ENCODE measurements at places on chromosomes 12 and 14.

DNA sequence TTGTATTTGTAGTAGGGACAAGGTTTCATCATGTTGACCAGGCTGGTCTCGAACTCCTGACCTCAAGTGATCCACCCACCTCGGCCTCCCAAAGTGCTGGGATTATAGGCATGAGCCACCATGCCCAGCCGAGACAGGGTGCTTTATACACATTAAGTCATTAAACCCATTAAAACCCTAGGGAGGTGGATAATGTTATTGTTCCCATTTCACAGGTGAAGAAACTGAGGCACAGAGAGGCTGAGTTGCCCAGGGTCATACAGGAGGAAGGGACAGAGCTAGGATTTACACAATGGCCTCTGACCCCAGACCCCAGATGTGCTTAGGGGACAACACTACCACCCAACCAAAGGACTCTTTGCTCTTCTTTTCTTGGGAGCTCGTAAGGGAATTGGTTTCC, 51.0 kb upstream of the RIN3 start:
- no peak for DNase-seq

- DNase-seq, result no peak
These were observed 462.5 kb upstream of the TBX3 start for GRCh38 chr12:115146453-115146852.

DNA sequence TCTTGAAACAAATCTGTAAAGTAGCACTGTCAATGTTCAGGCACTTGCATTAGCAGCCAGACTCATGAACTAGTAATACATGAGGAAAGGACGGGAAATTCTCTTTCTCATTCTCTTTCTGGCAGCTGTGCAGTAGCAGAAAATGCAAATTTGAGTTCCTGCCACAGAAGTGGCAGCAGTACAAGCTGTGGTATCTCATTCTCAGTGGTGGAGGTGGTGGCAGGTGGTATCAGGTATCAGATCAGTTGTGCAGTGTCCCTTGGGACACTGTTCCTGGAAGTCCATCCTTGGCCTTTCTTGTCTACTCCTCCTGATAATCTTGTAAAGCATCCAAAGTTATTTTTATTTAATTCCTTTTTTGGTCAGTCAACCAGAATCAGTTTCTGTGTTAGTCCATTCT, 103.0 kb downstream of the C12orf42 start:
- DNase-seq, result no peak

DNA sequence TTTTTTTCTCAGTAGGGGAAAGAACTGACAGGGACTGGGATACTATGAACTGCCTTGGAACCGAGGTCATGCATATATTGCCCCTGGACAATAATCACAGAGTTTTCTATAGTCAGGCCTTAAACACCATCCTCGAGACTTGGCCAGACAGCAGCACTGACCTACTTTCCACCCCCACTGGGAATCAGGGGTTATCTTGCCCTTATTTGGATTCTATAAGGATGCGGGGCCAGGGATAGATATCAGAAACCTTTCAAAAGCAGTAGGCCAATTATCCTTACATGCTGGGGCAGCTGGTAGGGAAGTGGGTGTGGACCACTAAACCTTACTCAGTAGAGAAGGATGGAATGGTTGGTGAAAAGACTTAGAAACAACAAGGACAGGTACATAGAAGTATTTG, 2.0 kb downstream of the ZNF219 start:
- DNase-seq, result no peak

DNA sequence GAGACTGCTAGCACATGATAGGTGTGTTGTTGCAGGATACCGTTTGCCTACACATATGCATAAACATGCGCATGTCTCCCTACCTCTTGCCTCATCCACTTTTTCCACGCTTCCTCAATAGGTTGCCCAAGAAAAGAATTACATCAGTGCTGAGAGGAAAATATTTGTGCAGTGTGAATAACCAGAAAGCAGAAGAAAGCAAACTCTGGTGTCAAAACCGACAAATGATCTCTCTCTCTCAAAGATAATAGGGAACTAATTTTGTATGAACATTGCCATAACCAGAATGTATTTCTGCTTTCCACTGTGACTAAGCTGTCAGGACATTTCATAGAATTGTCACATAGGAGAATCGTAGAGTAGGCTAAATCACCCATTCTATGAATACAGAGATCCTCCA, 1.3 kb downstream of the CLEC7A start:
- peak; percentile 41 for DNase-seq

DNA sequence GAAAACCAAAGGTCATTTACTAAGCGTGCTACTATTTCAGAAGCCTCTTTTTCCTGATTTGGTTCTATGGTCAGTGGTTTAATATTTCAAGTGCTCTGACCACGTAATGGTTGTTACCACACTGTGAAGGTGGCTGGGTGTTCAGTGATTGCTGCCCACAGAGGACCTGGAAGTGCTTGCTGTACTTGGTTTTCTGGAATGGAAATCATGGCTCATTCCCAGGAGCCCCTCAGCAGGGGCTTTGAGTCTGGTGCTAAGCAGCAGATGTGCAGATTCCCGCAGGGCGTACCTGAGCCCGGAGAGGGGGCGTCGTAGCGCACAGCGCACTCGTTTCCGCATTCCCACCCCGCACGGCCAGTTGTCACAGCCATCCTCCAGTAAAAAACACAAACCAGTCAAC, 50.5 kb downstream of the TRAF3 start:
- DNase-seq, result no peak

DNA sequence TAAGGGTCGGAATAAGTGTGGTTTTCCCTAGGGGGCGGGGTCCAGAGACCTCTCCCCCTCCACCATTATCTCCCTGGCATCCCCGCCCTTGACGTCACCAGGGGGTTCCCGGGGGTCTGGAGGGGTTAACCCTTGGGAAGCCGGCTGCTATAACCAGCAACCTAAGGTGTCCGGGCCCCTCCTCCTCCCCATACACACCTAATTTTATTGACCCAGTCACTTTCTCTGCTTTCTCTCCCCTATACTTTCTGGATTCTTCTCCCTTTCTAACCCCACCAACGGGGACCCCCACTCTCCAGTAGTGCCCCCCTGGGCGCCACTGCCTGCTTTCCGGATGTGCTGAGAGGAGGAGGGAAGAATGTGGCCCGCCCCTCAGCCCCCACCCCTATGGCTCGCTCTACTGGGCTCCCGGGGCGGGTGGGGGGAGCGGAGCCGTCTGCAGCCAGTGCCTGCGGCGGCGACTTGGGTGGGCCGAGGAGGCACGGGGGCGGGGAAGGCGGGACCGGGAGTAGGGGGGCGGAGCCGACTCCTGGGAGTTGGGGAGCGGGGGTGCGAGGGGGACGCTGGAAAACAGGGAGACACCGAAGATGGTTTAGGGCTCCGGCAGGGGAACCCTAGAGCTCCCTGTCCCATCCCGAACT, 1.8 kb downstream of the GLI1 start:
- DNase-seq, result peak; percentile 67

DNA sequence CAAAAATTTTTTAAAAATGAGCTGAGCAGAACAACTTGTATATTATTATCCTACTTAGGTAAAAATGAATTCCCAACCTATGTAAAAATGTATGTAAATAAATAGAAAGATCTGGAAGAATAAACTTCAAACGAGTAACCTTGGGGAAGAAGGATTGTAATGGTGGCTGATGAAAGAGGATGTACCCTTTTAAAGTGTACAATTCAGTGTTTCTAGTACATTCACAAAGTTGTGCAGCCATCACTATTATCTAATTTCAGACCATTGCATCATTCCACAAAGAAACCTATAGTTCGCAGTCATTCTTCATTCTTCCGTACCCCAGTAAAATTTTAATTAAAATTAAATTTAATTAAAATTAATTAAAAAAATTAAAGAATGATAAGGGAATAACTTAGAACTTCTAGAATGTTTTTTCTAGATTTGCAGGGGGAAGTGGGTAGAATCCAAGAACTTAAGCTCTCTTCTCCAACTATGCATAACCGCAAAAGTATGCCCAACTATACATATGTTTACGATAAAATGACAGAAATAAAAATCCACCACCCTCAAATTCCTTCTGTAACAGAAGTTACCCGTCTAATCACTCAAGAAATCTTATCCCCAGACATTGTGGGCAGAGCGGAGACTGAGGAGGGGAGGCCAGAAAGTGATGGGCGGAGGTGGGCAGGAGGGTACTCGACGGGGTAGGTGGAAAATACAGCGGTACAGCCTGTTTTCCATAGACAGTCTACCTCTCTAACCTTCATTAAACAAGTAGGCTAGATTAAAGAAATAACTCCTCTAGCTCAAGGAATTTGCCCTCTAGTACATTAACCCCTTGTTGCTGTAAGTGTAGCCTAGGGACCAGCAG, 921 bp downstream of the DEPDC4 start:
- no peak for DNase-seq

- DNase-seq, result no peak
These were observed 21.9 kb upstream of the MAGOHB start for GRCh38 chr12:10635306-10635705.

DNA sequence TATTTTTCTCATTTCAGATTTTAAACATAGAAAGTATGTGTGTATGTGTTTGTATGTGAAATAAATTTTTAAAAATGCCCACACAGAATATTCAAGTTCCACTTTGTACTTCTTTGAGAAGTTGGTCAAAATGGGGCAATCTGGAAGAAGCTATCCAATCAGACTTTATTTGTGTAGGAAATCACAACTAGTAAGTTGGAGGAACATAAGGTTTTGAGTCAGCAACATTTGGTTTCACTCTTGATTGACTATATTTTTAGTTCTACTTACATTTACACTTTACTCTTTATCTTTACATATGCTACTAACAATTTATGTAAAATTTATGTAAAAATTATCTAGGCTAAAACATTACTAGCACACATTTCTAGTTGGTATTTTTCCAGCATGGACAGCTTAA, 128.1 kb downstream of the ATXN7L3B start:
- no peak for DNase-seq

DNA sequence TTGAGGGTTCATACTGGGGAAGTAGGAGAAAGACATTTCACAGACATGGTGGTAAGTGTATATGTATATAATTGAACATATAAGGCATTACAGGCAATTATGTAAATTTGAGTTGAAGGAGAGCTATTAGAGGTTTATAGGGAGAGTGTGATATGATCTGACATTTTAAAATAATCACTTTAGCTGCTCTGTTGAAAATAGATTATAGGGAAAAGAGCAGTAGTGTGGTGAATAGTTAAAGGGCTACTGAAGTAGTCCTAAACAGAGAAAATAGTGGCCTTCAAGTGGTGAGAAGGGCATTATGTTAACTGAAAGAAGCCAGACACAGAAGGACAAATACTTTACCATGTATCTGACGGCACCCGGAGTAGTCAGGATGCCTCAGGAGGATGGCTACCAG, 234.2 kb downstream of the SLC41A2 start:
- DNase-seq, result no peak

DNA sequence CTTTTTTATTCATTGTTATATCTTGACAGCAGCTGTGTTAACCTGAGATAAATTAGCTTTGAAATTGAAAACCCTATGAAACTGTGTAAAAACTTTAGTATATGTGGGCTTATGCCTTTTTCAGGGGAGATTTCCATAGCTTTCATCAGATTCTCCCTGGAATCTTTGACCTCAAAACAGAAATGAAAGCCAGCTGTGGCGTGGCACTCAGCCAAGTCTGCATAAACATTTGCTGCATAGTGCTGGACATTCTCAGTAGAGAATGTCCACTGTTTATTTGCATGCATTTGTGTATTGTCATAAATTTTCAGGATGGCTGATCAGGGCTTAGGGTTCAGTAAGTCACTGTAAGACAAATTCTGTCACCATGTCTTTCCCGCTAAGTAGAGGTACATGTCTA, 115.3 kb upstream of the NAP1L1 start:
- DNase-seq, result no peak

DNA sequence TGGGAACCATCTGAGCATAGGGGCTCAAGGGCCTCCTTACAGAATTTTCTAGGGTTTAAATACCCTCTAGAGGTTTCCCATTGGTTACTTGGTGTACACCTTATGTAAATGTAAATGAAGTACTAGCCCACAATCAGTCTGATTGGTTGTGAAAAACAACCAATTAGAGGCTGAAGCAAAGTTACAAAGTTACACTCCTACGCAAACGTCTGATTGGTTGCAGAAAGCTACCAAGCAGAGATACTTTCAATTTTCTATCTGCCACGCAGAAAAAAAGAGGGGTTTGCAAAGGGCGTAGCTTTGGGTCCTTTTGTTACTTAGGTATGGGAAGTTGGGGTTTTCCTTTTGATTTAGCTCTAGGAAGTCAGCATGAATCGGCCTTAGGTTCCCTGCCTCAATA, 1.8 kb upstream of the TMEM19 start:
- DNase-seq, result no peak

DNA sequence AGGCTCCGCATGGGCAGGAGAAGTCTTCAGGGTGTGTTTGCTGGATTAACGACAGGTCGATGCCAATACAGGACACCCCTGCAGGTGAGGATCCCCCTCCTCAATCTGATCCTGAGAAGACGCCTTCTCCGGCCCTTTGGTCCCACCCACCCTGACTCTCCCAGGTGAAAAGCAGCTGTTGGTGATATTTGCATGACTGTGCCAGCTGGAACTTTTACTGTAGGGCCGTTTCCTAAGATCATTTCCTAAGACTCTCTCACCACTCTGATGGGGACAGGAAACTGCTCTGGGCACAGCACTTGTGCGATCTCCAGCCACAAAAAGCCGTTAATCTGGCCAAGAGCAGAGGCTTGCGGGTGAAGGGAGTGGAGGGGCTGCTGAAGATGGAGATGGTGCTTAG, 16.8 kb upstream of the EIF5 start:
- no peak for DNase-seq

DNA sequence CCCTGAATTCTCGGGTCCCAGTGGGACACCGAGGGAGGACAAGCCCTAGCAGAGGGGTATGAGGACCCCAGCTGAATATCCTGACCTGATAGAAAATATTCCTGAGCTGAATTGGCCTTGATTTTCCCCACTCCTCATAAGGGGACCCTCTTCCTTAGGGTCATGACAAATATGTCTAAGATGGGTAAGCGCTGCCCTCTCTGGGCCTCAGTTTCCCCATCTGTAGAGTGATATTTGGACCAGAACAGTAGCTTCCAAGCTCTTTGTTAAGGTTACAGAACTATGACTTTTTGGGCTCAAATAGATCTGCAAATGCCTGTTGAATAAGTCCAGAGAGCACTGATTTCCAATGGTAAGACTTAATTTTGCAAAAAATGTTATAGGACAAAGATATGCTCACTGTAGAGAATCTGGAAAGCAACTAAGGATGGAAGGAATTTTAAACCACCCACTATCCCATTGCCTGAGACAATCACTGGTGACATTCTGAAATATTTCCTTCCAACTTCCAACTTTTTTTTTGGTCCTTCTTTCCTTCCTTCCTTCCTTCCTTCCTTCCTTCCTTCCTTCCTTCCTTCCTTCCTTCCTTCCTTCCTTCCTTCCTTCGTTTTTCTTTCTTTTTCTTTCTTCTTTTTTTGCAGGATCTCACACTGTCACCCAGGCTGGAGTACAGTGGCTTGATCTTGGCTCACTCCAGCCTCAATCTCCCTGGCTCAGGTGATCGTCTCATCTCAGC, 32.0 kb downstream of the MYL2 start:
- DNase-seq, result no peak

DNA sequence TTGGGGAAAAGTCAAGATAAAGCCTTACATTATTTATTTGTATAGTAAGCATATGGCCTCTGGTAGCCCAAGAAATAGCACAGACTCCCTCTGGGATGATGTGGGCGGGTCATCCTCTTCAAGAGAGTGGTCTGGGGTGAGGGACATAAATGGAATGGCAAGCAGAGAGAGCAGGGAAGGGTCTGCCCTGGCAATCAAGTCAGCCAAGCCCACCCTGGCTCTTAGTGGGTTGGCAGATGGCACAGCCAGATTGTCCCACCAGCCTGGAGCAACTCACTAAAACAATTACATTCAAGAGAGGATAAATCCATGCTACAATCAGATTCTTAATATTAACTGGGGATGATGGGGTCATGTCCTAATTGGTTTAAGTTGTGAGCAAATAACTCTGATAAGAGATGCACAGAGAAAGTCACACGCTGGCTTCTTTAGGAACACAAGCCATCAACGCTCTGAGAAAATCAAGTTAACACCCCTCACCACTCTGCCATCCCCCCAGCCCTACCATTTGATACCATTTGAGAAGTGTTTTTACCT, 2.8 kb upstream of the PELI2 start:
- DNase-seq, result no peak

Data from CD4-positive, alpha-beta T cell treated with Interleukin-1 beta for 1 hour (primary cell).